ENCODE measurements at places on chromosomes 16 and 17. TPM values are rescaled to one million over a fixed set of nuclear protein-coding genes. Genes with fewer than 3 reads are reported as not detected.
A peak's percentile ranks its signal among the peaks of the same experiment; 100 is the strongest.

DNA sequence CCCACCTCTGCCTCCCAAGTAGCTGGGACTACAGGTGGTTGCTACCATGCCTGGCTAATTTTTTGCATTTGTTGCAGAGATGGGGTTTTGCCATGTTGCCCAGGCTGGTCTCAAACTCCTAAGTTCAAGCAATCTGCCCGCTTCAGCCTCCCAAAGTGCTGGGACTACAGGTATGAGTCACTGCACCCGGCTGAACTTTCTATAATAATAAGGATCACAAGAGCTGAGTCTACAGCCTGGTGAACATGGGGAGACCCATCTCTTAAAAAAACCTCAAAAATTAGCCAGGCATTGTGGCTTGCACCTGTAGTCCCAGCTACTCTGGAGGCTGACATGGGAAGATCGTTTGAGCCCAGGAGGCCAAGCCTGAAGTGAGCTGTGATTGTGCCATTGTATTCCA, 53.5 kb downstream of the WDR59 start:
- no peak for DNase-seq

GRCh38 chr17:10205549-10206185, 7.3 kb upstream of the GAS7 start:
- DNase-seq: peak; percentile 11

DNA sequence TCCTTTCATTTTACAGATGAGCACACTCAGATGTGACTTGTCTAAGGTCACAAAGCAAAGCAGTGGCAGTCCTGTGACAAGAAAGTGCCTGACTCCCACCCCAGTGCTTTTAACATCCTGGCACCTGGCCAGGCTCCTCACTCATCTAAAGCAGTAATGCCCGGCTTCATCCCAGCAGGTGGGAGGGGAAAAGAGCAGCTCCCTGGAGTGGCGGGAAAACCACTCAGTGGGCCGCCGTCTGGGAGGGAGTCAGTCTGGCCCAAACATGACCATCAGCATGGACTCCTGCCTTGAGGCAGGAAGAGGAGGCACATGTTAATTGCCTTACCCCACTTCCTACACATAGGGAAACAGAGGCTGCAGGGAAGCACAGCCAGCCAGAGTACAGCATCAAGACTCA, 2.6 kb downstream of the PCGF2 start:
- no peak for DNase-seq

- no peak for DNase-seq
Measured at GRCh38 chr17:73616120-73616872, 27.9 kb downstream of the SDK2 start.

OR1F1 gene
- total RNA-seq: 0.44 TPM

DNA sequence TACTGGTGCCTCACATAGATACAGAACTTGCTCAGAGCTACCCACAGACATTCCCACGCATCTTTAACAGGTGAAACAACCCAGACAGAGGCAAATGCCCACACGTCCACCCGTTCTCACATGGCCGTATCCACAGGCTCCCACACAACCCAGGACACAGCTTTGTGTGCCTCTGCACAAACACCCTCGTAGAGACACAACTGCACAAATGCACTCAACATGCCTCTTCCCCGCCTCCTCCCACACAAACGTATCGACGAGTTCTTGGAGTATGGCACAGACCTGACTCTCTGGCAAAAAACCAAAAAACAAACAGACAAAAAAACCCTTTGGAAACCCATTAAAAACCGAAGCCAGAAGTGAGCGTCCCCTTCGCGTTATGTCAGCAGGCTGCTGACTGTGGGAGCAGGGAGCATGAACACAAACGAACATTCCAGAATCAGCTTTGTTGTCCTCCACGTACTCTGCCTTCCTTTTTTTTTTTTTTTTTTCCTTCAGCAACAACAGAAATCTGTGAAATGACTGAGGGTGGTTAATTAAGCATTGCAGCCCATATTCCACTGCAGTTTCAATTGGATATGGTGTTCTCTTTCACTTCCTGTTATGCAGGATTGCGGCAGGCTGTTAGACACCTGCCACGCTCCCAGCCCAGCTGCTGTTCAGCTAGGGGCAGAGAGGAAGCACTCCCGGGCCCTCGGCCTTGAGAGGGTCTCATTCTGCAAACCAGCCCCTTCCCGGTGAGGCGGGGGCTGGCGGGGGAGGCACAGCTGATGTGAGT, 313.7 kb downstream of the MAF start:
- DNase-seq: no peak

RNF112 gene
- 0.14 TPM for total RNA-seq

GRCh38 chr17:49872754-49873377, 25.0 kb upstream of the TAC4 start:
- no peak for DNase-seq

DNA sequence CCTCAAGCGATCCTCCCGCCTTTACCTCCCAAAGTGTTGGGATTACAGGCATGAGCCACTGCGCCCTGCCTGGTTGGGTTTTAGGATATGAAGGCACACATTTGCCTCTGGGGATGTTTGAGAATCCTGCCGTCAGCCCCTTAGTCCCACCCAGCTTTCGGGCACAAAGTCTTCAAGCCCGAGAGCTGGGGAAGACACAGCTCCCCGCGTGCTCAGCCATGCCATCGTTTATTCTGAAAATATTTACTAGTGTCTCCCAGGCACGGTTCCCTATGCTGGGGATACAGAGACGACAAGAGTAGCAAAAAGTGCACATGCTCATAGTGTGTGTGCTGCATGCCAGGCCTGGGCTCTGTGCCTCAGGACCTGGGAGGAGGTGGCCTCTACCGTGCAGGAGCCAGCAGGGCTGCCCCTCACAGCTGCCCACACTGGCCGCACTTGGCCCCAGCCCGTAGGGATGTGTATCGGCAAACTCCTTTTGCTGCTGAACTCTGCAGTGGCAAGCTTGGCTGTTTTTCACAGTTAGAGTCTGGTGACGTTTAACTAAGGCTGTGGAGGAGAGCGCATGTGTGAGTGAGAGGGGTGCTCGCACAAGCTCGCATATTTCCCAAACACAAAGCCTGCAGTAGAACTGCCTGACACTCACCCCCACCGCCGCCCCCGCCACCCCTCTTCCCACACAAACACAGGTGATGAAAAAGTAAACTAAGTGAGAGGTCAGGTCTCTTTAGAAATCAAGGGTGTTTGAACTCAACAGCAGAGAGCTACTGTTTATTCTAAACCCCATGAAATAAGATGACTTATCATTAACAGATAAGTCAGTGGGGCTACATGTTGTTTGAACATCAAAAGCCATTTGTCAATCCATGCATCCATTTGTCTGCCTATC, 266.4 kb downstream of the MRTFB start:
- no peak for DNase-seq

KRT12 gene
- total RNA-seq: not detected

DNAAF8 gene
- 0.31 TPM for total RNA-seq

TMEM220 gene
- 1.2 TPM for total RNA-seq

COQ9 gene
- 40.1 TPM for total RNA-seq

TMED6 gene
- 0.24 TPM for total RNA-seq

KRTAP4-6 gene
- not detected for total RNA-seq

IL34 gene
- 0.11 TPM for total RNA-seq

Measured in foreskin keratinocyte (primary cell).